ENCODE measurements at places on chromosomes 4 and X. TPM values are rescaled to one million over a fixed set of nuclear protein-coding genes. Genes with fewer than 3 reads are reported as not detected.

DNA sequence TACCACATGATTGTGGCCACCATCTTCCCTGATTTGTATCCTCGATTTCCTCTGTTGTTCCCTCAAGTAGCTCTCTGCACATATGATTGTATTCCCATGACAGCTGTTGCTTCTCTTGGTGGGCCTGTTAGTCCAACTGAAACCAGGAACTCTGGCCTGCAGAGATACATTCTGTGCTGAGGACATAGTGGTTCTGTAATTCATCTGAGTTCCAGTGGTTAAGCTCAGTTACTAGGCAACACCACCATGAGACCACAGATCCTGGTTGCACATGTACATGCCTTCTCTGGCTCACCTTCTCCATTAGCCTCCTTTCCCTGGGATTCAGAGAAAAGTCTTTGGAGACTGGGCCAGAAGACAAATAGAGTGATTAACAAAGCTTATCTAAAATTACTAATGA is 172.1 kb upstream of the SLC7A11 start:
- no peak overlapping the region for H3K27ac ChIP-seq
- no peaks in the 10 kb centered on the region for H3K4me1 ChIP-seq
- no peak overlapping the region for H3K4me3 ChIP-seq
- H3K27me3 ChIP-seq = no peaks in the 10 kb centered on the region
- no peaks in the 10 kb centered on the region for H3K36me3 ChIP-seq

DNA sequence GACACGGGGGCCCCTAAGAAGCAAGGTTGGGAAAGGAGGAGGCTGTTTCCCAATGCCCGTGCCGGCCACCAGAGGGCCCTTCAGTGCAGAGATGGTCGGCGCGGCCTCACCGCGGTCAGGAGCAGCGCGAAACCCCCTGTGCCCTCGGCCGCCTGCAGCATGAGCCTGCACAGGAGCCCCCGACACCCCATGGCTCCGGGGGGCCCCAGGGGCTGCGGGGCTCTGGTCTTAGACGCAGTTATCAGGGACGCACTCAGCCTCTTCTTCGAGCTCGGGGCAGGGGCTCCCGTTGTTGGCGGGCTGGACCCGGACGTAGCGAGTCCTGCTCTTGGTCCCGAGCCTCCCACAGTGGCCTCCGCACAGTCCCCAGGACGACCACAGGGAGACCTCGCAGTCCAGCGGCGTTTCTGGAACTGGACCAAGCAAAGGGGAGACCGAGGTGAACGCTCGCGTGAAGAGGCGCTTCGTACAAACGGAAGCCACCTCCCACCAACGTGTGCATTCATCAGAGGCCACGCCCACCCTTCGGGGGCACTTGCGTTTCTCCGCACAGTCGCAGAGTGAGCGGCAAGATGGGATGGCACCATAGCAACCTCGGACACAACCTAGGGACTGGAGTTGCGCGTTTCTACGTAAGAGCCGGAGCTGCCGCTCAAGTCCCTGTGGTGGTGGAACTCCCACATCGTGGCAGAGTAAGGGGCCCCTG is 5.0 kb downstream of the SPON2 start:
- H3K27ac ChIP-seq = peak overlapping the region; percentile 1
- H3K4me1 ChIP-seq = peaks cover 5% of the 10 kb centered on the region
- H3K36me3 ChIP-seq = no peaks in the 10 kb centered on the region
- DNase-seq = peak; percentile 81
- H3K27me3 ChIP-seq = peaks cover 18% of the 10 kb centered on the region
- H3K4me3 ChIP-seq = peak overlapping the region; percentile 65

Gene TMPRSS11A
- total RNA-seq = not detected

DNA sequence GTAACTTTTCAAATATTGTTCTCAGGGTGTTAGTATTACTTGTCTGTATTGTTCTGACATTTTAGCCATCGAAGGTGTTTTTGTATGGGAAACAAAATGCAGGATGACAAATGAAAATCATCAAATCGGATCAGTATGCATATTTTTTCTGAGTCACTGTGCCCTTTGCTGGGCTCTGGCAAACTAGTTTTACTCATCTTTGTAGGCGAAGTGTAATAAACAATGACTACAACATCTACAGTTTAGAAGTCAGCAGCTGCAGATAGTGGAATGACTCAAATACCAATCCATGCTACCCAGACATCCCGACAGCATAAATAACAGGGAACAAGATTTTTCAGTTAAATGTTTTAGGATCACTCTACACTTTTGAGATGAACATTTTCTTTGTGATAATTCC is 557.3 kb upstream of the TENM3 start:
- no peaks in the 10 kb centered on the region for H3K36me3 ChIP-seq
- no peaks in the 10 kb centered on the region for H3K27me3 ChIP-seq
- H3K4me1 ChIP-seq = peaks cover 67% of the 10 kb centered on the region
- peak; percentile 95 for DNase-seq
- peak overlapping the region; percentile 98 for H3K27ac ChIP-seq
- peak overlapping the region; percentile 5 for H3K4me3 ChIP-seq

Gene ZNF81
- 8.6 TPM for total RNA-seq

DNA sequence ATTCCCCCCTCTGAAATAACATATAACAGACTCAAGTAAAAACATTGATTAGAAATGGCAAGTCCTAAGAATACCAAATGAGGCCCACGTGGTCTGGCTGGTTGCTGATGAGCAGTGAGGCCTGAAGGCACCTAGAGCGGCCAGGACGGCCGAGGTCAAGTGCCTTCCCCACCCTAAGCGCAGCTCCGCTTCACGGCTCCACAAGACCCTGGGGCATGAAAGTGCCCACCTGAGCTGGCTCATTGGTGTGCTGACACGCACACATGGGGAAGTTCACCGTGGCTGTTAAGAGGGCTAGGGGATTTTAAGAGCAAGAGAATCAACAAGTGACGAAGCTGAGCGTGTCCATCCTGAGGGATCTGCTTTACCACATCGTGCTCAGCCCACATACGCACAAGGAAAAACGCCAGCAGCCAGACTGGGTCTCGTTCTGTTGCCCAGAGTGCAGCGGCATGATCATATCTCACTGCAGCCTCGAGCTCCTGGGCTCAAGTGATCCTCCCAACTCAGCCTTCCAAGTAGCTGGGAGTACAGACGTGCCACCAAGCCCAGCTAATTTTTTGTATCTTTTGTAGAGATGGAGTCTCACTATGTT is 22.4 kb downstream of the DCTD start:
- H3K4me1 ChIP-seq = no peaks in the 10 kb centered on the region
- H3K36me3 ChIP-seq = peaks cover 44% of the 10 kb centered on the region
- no peaks in the 10 kb centered on the region for H3K27me3 ChIP-seq
- no peak overlapping the region for H3K4me3 ChIP-seq
- H3K27ac ChIP-seq = no peak overlapping the region

DNA sequence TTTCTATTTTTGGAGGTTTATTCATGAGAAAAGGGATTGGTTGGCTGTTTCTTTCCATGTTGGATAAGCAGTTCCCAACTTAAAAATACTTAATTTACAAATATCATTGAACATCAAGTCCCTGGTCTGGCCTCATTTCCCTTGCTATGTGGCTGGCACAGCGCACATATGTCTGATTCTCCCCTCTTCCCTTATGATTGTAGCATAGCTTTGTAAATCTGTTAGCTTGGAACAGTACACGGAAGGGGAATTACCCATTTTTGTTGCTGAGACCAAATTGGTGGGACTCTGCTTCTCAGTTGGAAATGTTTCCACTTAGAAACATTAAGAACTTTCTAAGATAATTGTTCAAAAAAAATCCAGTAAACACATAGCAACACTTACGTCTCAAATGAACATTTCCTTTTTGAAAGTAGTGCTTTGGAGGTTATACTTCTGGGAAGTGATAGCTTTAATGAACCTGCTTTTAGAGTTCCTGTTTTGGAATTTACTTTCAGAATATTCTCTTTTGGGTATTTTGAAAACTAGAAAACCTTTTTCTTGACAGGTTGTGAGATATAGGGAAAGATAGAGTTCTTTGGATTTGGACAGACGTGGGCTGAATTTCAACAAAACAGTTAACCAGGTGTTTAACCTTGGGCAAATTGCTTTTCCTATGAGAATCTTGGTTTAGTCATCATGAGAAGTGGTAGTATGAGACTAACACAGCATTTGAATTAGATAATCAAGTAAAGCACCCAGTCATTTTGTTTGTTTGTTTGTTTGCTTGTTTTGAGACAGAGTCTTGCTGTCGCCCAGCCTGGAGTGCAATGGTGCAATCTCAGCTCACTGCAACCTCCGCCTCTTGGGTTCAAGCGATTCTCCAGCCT is 47.3 kb downstream of the STIM2 start:
- no peaks in the 10 kb centered on the region for H3K36me3 ChIP-seq
- DNase-seq = no peak
- H3K4me3 ChIP-seq = no peak overlapping the region
- no peak overlapping the region for H3K27ac ChIP-seq
- no peaks in the 10 kb centered on the region for H3K27me3 ChIP-seq
- no peaks in the 10 kb centered on the region for H3K4me1 ChIP-seq

DNA sequence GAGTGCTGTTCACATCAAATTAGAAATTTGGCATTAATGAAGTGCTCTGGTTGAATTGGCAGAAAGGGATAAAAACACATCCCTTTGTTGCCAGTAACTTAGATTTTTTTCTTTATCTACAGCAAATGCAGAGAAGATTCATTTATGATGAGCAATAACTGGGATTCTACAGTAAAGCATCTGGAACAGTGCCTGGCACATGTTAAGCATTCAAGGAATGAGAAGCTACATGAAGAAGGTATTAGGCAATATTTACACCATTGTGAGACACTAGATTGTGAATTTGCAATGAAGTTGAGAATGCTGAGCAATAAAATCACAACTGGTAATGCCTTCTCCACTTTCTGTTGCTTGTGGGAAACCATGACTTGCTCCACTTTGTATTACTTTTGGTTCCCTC is 33.5 kb downstream of the PCDH19 start:
- no peak overlapping the region for H3K27ac ChIP-seq
- H3K4me1 ChIP-seq = no peaks in the 10 kb centered on the region
- no peaks in the 10 kb centered on the region for H3K27me3 ChIP-seq

Gene CT45A8
- not detected for total RNA-seq

Gene PASD1
- total RNA-seq = not detected

DNA sequence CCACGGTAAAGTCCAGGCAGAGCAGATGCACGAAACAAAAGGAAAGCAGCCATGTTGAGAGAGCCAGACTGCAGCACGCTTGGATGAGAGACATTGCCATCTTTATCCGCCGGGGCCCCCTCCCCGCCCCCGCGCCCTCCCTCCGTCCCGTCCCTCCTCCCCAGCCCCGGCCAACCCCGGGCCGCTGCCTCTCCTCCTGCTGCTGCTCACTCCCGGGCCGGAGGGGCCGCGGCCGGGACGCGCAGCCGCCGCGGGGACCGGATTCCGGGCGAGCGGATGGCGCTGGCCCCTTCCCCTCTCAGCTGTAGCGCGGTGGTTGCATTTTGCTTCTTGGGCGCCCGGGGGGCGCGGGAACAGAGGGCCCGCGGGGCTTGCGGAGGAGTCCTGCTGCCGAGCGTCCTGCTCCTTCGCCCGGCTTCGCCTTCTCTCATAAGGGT is 542 bp downstream of the RNF150 start:
- peak; percentile 39 for DNase-seq
- no peaks in the 10 kb centered on the region for H3K27me3 ChIP-seq
- no peaks in the 10 kb centered on the region for H3K36me3 ChIP-seq
- peaks cover 14% of the 10 kb centered on the region for H3K4me1 ChIP-seq
- peak overlapping the region; percentile 83 for H3K4me3 ChIP-seq

GRCh38 chr4:1356181-1356998 is 9.4 kb downstream of the UVSSA start:
- H3K4me3 ChIP-seq = no peak overlapping the region
- no peak overlapping the region for H3K27ac ChIP-seq
- no peaks in the 10 kb centered on the region for H3K27me3 ChIP-seq

GRCh38 chr4:126028876-126029275 is 714.1 kb downstream of the FAT4 start:
- H3K4me1 ChIP-seq = no peaks in the 10 kb centered on the region
- no peaks in the 10 kb centered on the region for H3K36me3 ChIP-seq
- H3K27me3 ChIP-seq = no peaks in the 10 kb centered on the region
- peak; percentile 60 for DNase-seq
- H3K27ac ChIP-seq = no peak overlapping the region
- no peak overlapping the region for H3K4me3 ChIP-seq

DNA sequence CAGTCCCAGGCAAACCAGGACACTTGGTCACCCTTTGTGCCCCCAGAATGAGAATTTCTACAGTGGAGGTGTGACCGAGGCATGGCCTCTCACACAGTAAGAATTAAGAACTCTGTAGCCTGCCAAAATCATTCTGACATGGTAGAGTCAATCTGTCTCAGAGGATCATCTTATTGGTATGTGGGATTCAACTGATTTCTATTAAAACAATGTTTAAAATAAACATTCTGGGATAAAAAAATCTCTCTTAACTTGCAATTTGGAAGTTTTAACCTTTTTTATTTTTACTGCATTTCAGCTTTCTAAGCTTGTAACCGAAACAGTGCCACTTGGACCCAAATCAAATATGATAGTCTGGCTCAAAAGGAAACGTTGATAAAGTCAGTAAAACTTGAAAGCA is 165.4 kb upstream of the LDB2 start:
- peaks cover 39% of the 10 kb centered on the region for H3K4me1 ChIP-seq
- peak overlapping the region; percentile 55 for H3K27ac ChIP-seq
- H3K4me3 ChIP-seq = no peak overlapping the region
- no peaks in the 10 kb centered on the region for H3K27me3 ChIP-seq

Gene LONRF3
- total RNA-seq = 0.19 TPM

Gene NEUROG2
- not detected for total RNA-seq

Gene MTTP
- 0.29 TPM for total RNA-seq

DNA sequence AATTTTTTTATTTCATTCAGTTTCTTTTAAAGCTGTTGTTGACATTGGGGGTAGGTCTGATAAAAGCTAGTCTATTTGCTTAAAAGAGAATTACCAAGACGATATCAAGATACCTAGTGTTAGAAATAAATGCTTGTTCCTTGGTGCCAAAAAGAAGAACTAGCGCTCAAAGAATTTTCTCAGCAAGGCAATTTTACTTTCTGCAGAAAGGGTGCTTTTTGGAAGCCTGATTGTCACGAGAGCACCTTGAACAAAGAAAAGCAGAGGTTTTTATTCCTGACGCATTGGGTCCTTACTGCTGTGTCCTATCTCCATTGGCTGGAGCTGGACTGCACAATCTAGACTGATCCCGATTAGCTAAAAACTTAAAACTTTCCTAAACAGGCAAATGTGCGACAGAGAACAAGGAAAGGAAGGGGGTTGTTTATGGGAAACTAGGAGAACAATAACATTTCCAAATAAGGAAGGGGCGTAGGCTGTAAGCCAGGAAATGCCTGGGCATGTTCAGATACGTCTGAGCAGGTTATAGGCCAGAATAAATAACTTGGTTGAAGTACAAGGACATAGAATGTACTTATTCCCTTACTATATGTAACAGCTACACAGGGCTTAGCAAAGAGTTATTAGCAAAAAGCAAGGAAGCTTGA is 50.3 kb upstream of the STPG2 start:
- H3K36me3 ChIP-seq = no peaks in the 10 kb centered on the region
- DNase-seq = no peak

Gene PAGE5
- not detected for total RNA-seq

GRCh38 chr4:54625391-54625790 is 32.4 kb upstream of the KIT start:
- no peak overlapping the region for H3K4me3 ChIP-seq
- no peaks in the 10 kb centered on the region for H3K4me1 ChIP-seq
- H3K27ac ChIP-seq = no peak overlapping the region
- H3K27me3 ChIP-seq = no peaks in the 10 kb centered on the region
- H3K36me3 ChIP-seq = no peaks in the 10 kb centered on the region

GRCh38 chr4:26081795-26082498 is 167.9 kb downstream of the SMIM20 start:
- H3K27me3 ChIP-seq = peaks cover 46% of the 10 kb centered on the region
- H3K36me3 ChIP-seq = no peaks in the 10 kb centered on the region
- no peak overlapping the region for H3K4me3 ChIP-seq
- H3K27ac ChIP-seq = no peak overlapping the region
- H3K4me1 ChIP-seq = peaks cover 17% of the 10 kb centered on the region

All from astrocyte (in vitro differentiated cells and primary cell).